ENCODE measurements at places on chromosomes 5 and 9.

GRCh38 chr5:10759111-10759510 is 1.9 kb downstream of the DAP start:
- DNase-seq = no peak

GRCh38 chr5:177358370-177358819 is 671 bp downstream of the RGS14 start:
- DNase-seq = no peak

DNA sequence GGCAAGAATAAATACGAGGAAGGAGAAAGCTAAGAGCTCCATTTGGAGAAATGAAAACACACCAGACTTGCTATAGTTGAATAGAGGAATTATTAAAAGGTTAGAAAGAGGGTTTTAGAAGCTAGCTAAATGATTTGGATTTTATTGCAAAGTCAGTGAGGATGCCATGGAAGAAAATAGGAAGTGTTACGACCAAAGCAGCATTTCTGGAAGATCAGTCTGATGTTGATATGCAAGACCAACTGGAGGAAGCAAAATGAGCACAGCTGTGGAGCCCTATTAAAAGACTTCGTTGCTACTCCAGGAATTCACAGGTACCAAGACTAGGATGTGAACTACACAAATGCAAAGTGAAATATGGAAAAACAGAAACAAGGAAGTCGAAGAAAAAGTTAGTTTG is 2.1 kb downstream of the DHX29 start:
- DNase-seq = no peak

DNA sequence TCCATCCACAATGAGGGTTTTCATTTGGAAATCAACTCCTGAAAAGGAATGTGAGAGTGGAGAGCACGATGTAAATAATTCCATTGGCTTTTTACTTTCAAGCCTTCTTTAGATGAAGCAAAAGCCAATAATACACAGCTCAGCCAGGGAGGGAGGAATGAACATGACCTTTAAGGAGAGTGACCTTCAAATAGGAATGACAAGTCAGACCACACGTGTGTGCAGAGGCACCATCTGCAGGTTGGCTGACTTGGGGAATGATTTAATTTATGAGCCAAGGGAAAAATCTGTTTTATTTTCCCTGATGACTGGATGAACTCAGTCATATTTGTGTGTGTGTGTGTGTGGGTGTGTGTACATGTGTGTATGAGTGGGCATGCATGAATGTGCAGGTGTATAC is 64.5 kb downstream of the RASEF start:
- DNase-seq = no peak

GRCh38 chr5:62083661-62084060 is 222.3 kb upstream of the KIF2A start:
- DNase-seq = no peak

DNA sequence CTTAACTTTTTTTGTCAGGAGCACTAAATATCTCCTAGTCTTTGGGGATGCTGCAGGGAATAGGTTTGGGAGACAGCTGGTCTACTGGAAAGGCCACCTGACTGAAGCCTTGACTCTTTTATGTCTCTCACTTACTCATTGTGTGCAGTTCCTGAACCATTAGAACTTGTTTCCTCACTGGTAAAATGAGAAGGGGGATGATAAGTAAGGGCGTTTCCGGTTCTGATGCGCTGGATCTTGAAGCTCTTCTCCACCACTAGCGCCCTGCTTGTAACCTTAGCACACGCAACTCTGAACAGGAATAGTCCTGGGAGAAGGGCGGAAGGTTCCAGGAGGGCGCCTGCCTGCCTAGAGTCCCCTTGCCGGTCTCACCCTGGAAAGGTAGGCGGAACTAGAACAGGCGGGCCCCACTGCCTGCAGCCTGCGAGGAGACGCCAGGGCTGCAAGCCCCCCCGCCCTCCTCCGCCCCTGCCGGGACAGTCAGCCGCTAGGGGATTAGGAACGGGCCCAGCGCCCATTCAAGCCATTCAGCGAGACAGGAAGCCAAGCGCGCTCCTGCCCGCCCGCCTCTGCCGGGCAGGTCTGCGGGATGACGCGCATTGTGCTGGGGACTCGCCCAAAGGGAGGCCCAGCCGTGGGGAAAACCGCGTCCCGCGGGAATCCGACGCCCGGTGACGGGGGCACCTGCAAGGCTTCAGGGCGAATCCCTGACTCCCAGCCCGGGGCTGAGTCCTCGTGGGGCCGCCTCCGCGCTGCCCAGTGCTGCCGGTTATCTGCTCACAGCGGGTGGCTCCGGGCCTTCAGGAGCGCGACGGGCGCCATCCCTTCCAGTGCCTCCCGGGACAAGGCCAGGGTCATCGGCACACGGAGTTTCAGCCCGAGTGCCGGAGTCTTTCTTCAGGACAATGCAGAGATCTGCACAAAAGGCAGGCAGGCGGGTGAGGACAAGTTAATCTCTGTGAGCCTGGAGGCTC is 44.0 kb upstream of the XPA start:
- no peak for DNase-seq

GRCh38 chr9:78713614-78714405 is 416.9 kb downstream of the PSAT1 start:
- no peak for DNase-seq

DNA sequence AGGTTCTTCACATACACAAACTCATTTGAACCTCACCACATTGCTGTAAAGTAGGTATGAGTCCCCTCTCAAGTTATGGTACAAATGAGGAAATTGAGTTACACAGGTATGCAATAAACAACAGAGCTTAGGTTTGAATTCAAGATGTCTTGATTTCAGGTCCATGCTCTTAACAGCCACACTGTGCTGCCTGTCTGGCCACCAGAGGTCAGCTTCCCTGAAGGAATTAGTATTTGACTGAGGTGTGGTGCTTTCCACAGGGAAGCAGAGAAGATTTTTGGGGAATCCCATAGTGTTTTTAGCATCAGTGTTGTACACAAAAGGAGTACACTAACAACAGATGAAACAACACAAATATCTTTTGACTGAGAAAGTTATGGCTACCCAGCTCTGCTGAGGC is 94.4 kb upstream of the ITGA1 start:
- no peak for DNase-seq

DNA sequence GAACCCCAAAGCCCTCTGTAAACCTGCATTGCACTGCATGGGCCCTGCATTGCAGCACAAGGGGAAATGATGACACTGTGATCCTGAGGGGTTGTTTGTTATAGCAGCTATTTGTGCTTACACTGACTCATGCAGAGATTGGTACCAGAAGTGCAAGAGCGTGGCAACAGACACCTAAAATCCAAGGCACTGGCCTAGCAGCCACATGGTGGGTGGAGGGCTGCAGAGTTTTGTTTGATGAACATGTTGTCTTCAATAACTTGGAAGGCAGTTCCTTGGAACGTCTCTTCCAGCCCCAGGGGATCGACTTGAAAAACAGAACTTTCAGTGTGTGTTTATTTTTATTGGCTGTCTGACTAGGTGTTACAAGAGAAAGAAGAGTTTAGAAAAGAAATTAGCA is 14.5 kb downstream of the FCN2 start:
- no peak for DNase-seq

DNA sequence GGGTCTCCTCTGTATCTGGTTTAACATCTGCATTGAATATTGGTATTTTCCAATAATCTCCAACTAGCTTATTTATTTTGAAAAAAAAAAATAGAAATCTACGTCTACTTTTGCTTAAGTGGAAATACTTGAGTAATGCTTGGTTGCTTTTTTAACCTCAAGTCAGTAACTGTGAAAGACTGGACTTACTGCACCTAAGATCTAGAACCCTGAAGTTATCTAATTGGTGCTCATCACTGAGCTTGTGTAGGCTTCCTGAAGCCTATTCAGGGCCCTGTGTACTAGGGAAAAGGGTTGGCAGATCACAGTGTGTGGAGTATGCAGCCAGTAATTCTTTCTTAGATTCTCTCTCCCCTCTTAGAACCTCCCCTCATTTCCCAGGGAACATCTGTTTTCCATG is 16.2 kb downstream of the SLC1A1 start:
- no peak for DNase-seq

DNA sequence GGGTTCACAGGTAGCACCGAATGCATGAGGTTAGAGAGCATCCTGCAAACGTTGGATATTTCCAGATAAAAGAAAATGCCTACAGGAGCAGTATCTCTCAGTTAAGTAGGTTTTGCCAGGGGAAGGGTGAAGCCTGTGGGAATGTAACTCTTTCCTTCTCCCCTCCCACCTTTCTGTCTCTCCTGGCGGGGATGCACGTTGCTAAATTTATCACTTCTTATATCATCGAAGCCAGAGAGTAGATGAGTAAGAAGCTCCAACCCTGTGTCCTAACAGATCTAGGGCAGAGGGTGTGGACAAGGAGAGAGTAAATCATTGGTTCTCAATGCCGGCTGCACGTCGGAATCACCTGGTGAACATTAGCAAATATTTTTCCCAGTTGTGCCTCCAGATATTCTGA is 457.5 kb downstream of the ENC1 start:
- no peak for DNase-seq

DNA sequence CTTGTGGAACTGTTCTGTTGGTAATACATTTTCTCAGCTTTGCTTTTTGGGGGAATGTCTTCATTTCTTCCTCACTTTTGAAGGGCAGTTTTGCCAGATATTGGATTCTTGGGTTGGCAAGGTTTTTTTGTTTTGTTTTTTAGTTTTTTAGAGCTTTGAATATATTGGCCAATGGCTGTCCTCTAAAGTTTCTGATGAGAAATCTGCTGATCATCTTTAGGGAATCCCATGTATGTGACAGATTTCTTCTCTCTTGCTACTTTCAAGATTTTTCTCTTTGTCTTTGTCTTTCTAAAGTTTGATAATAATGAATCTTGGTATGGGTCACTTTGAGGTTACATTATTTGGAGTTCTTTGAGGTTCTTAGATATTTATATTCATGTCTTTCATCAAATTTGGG is 227.4 kb downstream of the FBXL7 start:
- no peak for DNase-seq

GRCh38 chr5:67620424-67621397 is 424.1 kb upstream of the CD180 start:
- DNase-seq = no peak

DNA sequence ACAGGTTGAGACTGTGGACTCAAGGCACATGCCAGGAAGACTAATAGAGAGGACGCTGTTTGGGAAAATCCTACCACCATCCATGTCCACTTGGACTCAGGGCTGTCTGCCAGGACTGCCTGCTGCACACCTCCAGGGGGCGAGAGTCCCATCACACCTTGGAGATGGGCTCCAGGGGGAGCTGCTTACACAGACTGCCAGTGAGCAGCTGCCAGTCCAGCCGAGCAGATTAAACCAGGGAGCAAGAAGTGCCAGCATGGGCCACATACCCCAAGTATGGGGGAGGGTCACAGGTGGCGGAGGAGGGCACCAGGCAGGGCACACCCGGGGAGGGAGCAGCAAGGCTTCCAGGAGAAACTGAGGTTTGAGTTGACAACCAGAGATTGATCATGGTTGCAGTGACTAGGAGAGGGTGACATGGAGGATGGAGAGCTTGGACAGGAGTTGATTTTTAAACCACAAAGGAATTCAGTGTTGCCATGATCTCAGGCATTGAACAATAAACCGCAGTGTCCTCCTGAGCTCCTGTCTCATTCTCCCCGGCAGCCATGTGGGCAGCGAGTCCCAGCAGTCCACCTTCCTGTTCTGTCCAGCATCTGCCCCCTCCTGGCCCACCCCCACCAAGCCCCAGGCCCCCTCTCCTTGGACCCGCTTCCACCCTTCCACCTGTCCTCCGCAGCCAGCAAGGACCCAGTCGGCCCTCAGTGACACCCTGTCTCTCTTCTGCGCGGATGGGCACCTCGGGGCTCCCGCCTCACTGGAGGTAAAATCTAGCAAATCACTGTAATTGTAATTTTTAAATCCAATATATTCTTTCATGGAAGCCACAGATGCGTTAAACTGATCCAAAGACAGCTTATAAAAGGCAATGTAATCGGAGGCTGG is 3.1 kb upstream of the VAV2 start:
- DNase-seq = no peak

GRCh38 chr5:33831041-33831440 is 60.7 kb downstream of the ADAMTS12 start:
- DNase-seq = no peak

DNA sequence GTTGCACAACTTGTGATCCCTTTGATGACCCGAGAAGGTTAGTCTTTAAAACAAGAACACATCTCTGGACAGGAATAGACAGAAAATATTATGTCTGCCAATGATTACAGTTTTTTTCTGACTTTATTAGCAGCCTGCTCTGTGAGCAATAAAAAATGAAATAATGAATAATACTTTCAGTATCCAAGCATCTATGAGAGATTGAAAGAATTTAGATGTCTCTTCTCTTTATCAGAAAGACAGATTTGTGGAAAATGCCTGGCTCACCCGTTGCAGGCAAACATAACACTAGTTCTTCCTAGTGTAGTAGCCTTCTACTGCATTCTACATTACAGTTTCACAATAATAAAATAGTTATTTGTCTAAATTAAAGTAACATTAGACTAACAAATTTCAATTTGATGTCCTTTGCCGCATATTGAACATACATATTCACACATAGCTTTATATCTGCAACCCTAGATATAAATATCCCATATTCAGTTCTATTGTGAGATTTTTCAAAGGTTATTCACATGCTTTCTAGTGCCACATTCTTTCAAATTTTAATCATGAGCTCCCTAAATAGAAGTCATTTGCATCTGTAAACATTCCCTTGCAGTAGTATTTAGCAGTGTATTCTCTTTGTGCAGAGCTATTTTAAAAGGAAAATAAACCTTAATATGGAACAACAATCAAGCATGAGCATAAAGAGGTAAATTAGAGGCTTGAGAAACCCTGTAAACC is 267.3 kb downstream of the EFNA5 start:
- no peak for DNase-seq

- no peak for DNase-seq
These were observed 5.5 kb downstream of the ANXA2R start for GRCh38 chr5:43034591-43034968.

- no peak for DNase-seq
These were observed 117.5 kb downstream of the CEP120 start for GRCh38 chr5:123305751-123306150.

DNA sequence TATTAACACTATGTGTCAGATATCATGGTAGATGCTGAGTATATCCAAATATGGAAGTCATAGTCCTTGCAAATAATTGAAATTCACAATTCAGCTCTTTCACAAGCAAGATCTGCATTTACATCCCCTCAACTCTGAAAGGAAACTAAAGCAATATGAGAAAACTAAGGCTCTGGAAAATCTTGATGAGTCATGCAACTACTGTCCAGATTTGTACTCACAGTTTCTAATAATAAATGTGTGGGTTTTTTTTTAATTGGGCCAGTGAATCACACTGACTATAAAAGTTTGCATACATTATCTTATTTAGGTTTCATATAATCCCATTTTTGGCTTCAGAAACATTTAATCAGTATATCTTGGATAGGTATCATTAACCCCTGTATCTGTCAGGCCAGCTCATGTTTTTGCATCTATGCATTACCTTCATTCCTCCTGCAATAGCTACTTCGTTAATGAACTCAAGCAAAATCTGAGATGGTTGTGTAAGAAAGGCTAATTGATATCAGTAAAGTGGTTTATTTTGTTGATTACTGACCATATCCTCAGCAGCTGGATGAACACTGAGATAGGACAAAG is 58.7 kb upstream of the PRR16 start:
- DNase-seq = no peak
